ENCODE measurements at places on chromosomes 1 and 21.

DNA sequence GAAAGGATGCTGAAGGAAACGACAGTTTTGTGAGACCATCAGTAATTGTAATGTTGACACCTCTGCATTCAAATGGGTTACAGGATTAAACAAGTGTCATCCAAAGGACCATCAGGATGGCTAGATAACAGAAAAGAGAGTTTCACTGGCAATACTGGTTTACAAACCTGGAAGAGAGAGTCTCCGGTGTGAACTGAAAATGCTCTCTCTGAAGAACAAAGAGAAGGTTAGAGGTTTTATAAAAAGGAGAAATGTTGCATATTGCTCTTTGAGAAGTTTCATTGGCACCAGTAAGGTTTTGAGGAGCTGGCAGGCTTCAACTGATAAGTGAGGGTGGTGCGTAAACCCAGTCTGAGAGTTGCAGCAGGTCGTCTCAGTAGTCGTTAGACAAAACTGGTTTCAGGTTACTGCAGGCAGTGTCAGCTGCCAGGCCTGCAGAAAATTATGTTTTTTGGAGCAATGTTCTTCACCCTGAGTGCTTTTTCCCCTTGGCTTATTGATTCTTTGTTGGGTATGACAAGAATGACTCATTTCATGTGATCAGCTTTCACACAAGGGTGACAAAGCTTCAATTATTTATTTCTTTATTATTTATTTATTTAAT is 42.2 kb downstream of the KCNK1 start:
- DNase-seq = no peak

DNA sequence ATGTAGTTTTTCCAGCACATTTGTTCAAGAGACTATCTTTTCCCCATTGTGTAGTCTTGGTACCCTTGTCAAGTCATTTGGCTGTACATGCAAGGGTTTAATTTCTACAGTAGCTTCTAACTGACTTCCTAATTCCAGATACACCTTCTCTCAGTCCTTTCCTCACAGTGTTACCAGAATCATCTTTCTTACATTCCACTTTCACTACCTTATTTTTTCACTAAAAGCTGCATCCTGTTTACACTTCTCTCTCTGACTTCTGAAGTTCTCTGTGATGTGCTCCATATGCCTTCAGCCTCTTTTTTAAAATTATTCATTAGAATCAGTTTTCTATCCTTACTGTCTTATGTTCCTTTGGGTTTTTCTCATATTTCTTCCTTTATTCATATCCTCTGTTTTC is 57.1 kb upstream of the RWDD3 start:
- DNase-seq = no peak

DNA sequence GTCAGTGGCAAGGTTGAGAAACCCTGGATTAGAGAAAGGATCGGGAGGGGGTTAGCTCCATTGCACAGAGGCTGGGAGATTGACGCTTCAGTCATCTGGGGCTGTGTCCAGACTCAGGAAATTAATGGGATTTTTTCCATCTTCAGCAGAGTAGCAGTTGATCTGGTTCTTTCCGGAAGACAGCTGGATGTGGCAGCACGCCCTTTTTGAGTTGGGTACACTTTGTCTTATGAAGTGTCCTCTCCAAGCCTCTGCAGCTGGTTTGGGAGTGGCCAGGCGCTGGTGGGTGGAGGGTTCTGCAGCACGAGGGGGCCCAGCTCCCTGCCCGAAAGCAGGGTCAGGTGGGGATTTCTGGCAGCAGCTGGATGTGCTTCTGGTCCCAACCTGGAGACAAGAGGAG is 95.1 kb downstream of the TAS1R2 start:
- DNase-seq = no peak

DNA sequence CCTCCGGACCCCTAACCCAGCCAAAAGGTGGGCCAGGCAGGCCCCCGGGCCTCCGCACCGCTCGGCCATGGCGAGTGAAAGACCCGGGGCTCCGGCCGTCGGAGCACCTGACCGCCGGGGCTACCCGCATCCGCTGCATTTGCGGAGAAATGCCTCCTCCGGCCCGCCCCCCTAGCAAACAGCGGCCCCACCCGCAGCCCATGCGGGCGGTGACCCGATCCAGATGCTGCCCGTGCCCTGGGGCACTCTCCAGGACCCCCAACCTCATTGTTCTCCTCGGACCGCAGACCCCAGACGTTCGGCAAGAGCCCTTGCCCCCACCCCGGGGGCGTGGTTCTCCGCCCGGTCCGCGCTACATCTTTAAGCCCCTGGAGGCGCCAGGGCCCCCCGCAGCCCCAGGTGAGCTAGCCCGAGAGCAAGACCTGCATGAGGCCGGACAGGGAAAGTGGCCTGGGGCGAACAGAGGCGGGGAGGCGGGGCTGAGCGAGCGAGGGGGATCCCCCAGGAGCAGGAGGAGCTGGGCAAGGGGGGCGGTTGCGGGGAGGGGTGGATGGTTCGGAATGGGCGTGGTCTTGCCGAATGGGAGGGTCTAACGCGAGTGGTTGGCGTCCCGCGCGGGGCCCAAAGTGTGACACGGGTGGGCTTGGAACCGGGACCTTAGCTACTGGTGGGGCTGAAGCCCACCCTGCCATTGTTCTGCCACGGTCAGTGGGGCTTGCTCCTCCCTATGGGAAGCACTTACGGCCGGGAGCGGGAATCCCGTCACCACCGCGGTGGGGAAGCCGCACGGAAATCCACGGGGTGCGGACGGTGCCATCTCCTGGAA is 6.3 kb upstream of the CRYBG2 start:
- DNase-seq = peak; percentile 86

DNA sequence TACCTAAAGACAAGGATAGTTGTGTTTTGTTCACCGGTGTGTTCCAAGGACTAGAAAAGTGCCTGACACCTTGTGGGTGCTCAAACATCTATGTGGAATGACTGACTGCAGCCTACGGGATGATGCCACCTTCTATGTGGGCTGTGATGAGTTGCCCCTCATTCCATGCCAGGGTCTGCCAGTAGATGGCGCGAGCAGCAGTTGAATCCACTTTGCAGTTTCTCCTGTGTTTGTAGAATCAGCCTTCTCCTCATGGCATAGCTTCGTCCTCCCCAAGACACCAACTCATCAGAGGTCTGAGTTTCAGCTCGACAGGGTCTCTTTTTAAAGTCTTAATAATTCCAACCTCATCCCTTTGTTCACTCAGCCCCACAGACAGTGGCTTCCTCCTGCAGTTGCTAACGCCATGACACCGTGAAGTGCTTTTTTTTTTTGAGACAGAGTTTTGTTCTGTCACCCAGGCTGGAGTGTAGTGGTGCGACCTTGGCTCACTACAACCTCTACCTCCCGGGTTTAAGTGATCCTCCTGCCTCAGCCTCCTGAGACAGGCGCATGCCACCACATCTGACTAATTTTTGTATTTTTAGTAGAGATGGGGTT is 133.7 kb downstream of the CAPN8 start:
- peak; percentile 90 for DNase-seq

GRCh38 chr1:208892147-208892546 is 648.0 kb upstream of the PLXNA2 start:
- no peak for DNase-seq

DNA sequence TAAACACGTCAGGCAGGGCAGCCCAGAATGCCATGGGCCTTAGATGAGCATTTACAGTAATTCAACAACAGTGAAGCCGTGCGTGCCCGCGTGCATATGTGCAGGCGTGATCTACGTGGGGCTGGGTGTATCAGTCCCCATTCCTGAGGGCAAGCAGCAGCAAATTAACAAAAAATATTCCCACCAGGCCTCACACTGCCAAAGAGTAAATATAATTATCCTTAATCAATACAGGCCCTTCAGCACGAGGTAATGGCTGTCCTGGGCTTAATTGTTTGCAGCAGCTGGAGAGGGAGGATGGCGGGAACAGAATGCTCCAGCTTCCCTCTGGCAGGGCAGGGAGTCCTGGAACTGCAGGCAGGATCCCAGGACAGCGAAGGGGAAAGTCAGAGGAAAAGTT is 91.8 kb downstream of the DDX20 start:
- no peak for DNase-seq

All from H1 (cell line).